ENCODE measurements at places on chromosomes 3 and 15.

- DNase-seq, result no peak
Observed at GRCh38 chr15:87881026-87881425, 375.5 kb downstream of the NTRK3 start.

GRCh38 chr15:36334059-36334458 is 245.4 kb upstream of the CDIN1 start:
- DNase-seq, result no peak

GRCh38 chr3:129756871-129757270 is 136.6 kb downstream of the TMCC1 start:
- DNase-seq, result no peak

DNA sequence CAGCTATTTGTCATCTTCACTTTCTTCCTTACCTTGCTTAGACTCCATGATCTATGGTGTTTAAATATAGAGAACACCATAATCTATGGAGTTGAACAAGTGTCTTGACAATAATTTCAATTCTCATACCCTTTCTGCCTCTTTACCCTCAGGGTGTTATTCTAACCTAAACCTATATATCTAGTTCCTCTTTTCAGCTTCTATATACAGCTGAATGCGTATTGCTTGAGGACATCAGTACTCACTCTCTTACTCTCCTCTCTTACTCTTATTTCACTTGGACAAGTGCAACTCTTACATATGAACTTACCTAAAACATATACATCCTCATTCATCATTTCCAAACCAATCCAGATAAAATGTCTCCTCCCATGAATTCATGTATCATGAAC is 187.1 kb downstream of the RAP2B start:
- no peak for DNase-seq

DNA sequence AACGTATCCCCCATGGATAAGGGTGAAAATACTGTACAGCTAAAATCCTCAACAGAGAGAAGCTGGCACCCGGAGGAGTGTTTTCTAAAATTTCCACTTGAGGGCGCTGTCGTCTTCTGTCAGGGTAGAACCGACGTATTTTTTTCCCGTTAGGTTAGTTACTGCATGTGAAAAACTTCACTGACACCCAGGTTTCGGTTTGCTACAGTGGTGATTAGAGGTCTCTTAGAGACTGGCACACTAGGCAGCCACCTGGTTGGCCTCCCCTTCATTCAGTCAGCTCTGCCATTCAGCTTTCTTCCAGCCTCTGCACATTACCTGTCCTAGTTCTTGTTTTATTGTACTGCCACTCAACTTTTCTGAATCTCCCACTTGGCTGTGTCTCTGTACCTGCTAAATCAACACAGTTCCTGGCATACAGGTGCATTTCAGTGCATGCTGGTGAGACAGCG is 18.4 kb downstream of the CCK start:
- peak; percentile 26 for DNase-seq

DNA sequence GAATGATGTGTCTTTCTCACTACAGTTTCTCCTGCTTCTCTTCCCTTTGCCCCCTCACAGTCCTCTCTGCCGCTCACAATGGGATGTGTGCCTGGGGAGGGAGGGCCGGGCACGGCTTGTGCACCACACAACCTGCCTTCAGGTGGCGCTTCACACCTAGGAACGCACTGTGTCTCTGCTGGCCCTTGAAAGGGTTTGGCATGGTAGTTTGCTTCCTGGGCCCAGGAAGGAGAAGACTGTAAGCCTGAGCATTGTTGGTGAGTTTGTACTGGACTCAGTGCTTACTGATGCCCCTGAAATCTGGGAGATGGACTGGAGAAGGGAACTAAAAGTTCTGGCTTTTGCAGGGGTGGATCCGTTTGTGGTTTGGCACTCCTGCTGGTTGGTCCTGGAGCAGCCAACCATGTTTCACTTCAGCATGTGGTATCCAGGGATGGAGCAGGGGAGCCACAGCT is 9.2 kb downstream of the ALPK3 start:
- no peak for DNase-seq

- DNase-seq, result no peak
Observed at GRCh38 chr3:151386056-151386455, 1.5 kb upstream of the P2RY12 start.

DNA sequence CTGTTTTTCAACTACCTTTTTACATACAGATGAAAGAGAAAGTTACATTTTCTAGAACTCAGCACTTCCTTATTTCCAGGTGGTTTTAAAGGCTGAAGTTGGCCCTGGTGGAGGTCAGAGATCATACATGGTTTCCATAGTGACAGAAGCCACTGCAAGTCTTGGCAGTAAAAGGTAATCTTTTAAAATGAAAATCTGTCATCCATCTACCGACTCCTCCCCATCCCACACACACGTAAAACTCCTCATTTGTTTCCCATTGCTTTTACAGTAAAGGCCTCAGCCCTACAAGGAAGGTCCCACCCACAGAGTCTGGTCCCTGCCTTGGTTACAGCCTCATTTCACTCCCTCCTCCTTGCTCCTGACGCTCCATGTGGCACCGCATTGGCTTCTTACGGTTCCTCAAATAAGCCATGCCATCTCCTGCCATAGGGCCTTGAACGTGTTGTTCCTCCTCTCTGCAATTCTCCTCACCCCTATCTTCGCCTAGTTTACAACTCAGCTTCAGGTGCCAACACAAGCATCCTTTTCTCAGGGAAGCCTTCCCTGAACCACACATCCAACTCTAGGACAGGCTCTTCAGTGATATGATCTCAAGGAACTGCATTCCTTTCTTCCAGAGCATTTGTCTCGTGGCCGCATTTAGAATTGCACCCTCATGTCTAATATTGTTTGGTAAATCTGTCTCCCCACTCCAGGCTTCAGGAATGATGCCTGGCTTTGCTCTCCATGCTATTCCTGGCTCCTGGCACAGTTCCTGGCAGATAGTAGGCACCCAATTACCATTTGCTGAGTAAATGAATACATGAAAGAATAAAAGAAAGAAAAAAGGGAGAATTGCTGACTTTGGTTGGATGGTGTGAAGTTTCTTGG is 2.6 kb downstream of the CYP19A1 start:
- DNase-seq, result no peak

DNA sequence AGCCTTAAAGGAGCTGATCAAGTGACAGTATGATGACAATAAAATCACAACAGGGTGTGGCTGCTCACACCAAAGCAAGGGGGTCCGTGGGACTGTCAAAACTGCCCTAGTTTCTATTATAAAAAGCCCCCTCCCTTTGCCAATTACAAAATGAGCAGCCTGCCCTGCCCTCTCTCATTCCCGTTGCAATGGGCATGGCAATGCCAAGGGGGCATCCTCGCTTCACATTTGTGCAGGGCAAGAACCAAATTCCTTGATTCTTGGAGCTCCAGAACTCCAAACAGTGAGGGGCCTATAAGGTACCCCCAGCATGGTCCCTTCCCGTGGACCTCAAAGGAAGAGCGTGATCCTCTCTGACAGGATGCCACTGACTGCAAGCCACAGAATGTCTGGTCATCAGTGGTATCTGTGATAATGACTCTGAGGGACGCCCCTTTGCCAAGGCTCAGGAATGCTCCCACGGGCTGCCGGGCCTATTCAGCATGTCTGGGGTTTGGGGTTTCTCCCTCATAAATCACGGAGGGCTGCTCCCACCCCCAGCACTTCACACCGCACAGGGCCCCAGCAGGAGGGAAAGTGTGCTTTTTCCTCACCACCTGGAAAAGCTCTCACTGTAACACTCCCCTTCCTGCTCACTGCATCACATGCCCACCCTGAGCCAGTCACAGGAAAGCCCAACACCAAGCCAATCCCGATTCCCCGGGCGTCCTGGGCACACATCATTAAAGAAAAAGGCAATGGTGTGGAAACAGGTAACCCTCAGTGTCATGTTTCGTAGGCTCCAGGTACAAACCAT is 105.1 kb upstream of the TRPM1 start:
- DNase-seq, result no peak

GRCh38 chr3:10557781-10558373 is 52.5 kb upstream of the ATP2B2 start:
- no peak for DNase-seq

DNA sequence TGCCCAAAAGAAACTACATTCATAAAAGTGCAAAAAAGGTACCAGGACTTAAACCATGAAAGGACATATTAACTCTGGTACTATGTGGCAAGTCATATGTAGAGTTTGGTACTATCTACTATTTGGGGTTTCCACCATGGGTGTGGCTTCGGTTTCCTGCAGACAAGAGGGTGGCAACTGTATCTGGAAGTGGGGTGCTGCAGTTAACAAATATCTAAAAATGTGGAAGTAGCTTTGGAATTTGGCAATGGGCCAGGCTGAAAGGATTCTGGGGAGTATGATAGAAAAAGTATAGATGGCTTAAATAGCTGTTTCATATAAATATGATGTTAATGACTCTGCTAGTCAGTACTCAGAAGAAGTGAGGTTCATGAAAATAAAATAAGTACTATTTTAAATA is 44.0 kb downstream of the PLSCR2 start:
- DNase-seq, result no peak

DNA sequence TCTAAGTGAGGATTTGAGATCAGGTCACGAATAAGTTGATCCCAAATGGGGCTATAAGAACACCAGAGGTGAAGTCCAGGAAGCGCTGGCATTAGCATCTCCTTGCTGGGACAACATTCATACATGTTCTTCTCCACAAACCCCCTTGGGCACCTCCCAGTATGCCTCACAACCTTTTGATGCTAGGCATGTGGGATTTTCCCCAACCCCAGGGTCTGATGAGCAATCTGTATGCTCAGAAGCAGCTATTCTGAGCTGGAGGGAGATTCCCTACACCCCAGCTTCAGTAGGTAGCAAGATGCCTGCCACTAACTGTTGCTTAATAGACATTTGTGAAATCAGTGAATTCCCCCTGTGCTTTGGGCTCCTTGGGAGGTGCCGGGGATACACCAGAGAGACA is 32.2 kb downstream of the SLC6A11 start:
- DNase-seq, result no peak

GRCh38 chr15:40043927-40044716 is 5.1 kb upstream of the SRP14 start:
- DNase-seq, result no peak

- DNase-seq, result no peak
Observed at GRCh38 chr3:42063888-42064287, 27.3 kb upstream of the TRAK1 start.

DNA sequence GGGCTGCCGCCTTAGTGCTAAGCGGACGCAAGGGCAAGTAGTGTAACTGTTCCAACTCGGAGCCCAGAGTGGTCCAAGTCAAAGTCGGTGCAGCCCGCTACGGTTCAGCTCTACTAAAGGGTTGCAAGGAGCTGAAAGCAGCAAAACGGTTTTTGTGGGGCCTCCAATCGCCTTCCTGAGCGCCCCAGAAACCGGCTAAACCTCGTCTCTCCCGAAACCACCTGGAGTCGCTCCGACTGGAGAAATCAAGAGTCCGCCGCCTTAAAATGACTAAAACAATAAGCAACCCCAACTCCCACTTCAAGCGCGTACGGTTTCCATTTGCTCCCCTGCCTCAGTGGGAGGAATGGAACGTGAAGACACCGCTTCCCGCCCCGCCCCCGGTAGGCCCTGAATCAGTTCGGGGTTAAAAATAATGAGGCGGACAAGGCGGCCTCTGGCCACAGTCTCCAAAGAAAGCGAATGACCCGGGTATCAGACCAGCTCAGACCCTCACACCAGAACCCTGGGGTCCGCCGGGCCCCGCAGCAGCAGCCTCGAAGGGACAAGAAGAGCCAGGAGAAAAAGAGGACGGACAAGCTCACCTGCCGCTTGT is 401 bp downstream of the SEC11A start:
- peak; percentile 18 for DNase-seq

- DNase-seq, result no peak
Observed at GRCh38 chr3:140376136-140376889, 301.6 kb upstream of the TRIM42 start.

DNA sequence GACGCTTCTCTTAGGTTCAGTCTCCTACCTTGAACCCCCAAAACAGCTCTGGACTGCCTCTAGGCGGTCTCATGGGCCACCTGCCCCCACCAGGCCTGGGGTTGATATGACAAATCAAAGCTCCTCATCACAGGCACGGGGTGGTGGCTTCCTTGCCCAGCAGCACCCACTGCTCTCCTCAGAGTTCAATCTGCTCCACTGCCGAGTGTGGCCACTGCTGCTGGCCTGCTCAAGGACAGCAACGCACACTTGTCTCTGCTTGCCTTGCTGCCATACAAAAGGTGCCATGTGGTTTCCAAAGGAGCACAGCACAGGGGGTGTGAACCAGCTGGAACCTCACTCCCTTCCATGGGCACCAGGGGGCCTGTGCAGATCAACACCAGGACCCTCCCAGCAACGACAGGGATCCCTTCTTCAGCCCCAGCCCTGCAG is 10.2 kb downstream of the KBTBD13 start:
- no peak for DNase-seq

GRCh38 chr3:16824081-16824696 is 60.6 kb upstream of the PLCL2 start:
- DNase-seq, result peak; percentile 17
